ENCODE measurements at places on chromosomes 5 and 9.

- no peak for DNase-seq
These were observed 420.1 kb upstream of the PAPPA start for GRCh38 chr9:115733318-115734110.

GRCh38 chr9:117548556-117548955, 133.7 kb upstream of the ASTN2 start:
- DNase-seq = no peak

DNA sequence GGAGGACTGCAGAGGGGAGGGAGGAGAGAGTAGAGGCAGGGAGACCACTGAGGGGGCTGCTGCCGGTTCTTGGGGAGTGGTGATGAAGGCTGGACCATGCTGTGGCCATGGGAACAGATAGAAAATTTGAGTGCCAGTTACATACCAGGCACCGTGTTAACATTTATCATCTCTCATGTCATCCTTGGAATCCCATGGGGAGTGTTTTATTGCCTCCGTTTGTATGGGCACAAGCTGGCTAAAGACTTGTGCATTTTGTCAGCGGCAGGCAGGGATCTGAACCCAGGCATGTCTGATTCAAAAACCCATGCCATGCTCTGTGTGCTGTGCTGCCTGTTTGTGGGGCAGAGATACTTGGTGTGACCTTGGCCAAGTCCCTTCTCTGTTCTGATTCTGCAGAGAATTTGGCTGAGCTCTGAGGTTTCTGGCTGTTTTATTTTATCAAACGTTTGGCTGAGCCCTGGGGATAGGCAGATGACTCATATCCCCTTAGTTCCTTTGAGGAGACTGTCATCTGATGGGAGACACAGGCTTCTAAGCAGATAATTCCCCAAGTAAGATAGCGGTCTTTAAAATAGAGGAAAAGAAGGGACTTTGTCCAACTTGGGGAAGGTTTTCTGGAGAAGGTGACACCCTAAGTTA, 22.2 kb downstream of the COL27A1 start:
- DNase-seq = no peak

GRCh38 chr9:25917731-25918362, 239.6 kb upstream of the TUSC1 start:
- no peak for DNase-seq

GRCh38 chr5:1827886-1828397, 26.7 kb downstream of the NDUFS6 start:
- DNase-seq = no peak

DNA sequence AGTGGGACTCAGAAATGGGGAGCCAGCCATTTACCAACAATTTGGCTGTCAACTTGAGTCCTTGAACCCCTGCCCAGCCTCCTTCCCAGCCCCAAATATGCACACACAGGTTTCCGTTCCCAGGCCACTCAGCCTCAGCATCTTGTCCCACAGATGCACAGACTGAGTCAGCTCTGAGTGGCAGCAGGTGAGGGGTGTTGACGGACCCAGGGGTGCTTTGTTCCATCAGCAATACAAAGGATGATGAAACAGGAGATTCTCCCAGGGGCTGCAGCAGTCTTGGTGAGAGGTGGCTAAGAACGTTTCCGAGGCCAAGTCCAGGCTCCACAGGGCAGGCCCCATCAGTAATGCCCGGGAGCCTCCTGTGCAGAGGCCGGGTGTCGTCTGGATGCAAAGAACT, 4.9 kb upstream of the OLFM1 start:
- DNase-seq = no peak

- no peak for DNase-seq
These were observed 4.0 kb downstream of the LTC4S start for GRCh38 chr5:179797741-179798140.

DNA sequence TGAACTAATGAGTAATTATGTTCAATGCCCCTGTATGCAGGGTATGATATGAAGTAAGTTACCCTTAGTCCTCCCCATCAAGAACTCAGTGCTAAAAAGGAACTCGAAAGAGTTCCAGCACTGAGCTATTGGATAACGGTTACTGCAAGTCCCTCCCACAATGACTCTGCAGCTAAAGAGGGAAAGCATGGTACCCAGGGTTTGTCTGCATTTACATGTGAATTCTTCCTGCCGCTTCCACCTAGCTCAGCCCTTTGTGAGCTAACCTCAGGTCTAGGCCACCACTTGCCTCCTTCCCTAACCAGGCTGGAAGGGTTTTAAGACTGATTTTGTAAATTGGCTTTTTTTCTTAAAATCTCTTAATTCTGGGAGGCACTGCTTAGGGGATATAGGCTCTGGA, 376.8 kb downstream of the EBF1 start:
- no peak for DNase-seq

GRCh38 chr9:21556581-21557427, 74.7 kb upstream of the IFNE start:
- no peak for DNase-seq

- DNase-seq = no peak
These were observed 6.1 kb downstream of the PCYOX1L start for GRCh38 chr5:149363936-149364335.

GRCh38 chr9:99127356-99128132, 22.6 kb downstream of the TGFBR1 start:
- DNase-seq = no peak

GRCh38 chr5:151819830-151820229, 48.1 kb downstream of the G3BP1 start:
- DNase-seq = no peak

DNA sequence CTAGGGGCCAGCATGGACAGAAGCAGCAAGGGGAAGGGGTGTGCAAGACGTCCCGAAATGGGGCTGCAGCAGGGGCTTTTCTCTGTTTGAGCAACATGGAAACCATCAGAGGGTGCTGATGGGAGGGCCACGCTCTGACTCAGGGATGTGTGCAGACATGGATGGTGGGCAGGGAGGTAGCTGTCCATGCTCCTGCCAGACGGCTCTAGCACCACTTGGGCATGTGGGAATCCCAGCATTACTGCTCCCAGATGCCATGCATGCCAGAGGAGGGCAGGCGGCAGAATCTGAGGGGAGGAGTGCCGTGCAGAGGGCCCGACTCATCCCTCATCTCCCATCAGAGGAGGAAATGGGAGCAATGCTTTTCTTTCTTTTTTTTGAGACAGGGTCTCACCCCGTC, 45.6 kb upstream of the SLC25A51 start:
- DNase-seq = no peak

DNA sequence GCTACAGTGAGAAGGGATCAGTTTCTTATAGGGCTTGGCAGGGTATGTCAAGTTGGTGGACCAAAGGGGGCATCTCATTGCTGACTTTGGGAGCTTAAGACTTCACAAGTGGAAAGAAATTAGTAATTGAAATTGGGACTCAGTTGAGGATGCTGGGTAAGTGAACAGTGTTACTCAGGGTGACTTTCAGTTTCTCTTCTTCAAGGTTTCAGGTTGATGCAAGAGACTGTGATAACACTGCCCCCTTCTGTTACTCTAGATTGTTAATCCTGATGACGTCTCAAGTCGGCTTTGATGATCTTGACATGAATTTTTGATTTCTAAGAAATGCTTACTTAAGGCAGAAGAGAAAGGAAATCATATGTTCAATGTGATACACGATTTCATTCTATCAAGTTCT, 21.3 kb downstream of the KCTD16 start:
- DNase-seq = no peak

- DNase-seq = no peak
These were observed 3.0 kb upstream of the TJP2 start for GRCh38 chr9:69171049-69171448.

- no peak for DNase-seq
These were observed 29.3 kb upstream of the RFK start for GRCh38 chr9:76423216-76424177.

- DNase-seq = peak; percentile 24
These were observed 60.2 kb downstream of the FBXO38 start for GRCh38 chr5:148443998-148444397.

DNA sequence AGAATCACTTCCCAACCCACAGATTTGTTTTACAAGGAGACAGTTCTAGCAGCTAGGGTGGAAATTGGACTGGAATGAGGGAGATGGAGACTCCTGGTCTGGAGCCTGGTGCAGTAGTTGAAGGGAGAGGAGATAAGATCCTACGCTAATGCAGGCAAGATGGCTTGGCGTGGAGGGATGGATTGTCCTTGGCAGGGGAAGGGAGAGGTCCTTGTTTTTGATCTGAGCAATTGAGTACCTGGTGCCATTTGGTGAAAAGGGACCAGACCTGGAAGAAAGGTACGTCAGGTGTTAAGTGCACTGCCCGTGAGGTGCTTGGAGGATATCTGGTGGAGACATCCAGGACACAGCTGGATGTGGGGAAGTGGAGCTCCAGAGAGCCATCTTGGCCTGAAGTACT, 35.7 kb downstream of the ANGPTL2 start:
- no peak for DNase-seq

- peak; percentile 42 for DNase-seq
These were observed 145.5 kb downstream of the ERCC6L2 start for GRCh38 chr9:96020792-96021550.

- DNase-seq = no peak
These were observed 817.8 kb downstream of the MTRR start for GRCh38 chr5:8686707-8687106.

GRCh38 chr9:95225076-95225725, 92.3 kb downstream of the FANCC start:
- no peak for DNase-seq

DNA sequence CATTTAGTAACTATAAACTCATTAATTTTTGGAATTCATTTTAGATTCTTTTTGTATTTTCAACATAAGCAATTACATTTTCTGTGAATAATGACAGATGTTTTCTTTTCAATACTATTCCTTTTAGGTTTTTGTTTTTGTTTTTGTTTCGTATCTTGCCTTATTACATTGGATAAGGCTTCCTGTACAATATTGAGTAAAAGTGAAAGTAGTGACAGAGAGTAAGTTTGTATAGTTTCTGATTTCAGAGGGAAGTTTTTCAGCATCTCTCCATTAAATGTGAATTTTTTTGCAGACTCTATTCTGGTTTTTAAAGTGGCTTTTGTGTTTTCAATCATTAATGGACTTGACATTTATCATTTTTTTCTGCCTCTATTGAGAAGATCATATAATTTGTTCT, 12.8 kb upstream of the CAMK4 start:
- DNase-seq = no peak

GRCh38 chr5:83306572-83307241, 164.8 kb upstream of the VCAN start:
- DNase-seq = no peak

DNA sequence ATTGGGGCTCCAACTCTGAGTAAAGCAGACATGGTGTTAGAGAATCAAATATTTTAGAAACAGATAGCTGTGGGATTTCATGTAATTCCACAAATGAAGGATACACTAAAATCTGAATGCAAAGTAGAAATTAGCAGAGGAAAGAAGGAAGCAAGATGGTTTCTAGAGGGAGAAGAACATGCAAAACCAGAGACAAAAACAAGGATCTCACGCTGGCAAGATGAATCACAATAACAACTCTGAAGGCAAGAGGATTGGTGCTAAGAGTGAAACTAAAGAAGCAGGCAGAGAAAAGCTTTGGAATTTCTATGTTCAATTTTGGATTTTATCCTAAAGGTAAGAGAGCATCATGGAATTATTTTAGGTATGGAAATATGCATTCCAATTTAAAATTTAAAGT, 857.2 kb upstream of the COX7C start:
- no peak for DNase-seq

GRCh38 chr9:127229691-127230417, 34.7 kb upstream of the GARNL3 start:
- no peak for DNase-seq

DNA sequence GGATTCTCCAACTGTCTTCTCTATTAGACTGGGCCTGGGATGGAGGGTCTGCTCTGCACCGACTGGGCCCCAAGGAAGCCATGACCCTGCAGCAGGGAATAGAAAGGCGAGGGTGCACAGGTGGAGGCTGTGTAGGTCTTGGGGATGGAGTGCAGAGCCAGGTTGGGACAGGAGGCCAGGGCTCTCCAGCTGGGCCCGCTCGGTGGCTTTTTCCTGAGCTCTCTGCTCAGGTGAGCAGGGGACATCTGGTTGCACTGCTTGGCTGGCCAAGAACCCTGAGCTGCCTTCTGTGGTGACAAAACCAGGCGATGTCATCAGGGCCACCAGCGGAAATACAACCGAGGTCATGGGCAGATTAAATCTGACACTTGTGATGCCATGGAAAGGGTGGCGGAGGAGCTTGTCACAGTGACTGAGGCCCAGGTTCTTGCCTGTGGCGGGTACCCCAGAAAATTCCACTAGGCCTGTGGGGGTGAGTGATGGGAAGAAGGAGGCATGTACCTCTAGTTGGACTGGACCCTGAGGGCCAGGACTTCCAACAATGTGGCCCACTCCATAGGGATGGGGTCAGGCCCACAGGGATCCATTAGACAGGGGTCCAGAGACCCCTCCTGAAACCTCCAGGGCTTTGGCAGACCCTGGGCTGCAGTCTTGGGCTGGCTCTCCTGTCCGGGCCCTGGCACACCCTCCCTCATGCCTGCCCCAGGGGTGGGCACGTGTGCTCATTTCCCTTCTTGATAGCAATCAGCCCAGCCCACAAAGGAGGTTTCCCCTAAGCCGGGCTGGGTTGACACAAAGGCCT, 4.4 kb upstream of the IL3 start:
- peak; percentile 32 for DNase-seq

- no peak for DNase-seq
These were observed 514.0 kb upstream of the KLF4 start for GRCh38 chr9:108003526-108003925.

Measured in activated T-cell treated with anti-CD3 and anti-CD28 coated beads for 1 hour (primary cell).